ENCODE measurements at places on chromosomes 1 and 21.

- peak; percentile 94 for DNase-seq
Measured at GRCh38 chr1:198157241-198157846, 546 bp downstream of the NEK7 start.

DNA sequence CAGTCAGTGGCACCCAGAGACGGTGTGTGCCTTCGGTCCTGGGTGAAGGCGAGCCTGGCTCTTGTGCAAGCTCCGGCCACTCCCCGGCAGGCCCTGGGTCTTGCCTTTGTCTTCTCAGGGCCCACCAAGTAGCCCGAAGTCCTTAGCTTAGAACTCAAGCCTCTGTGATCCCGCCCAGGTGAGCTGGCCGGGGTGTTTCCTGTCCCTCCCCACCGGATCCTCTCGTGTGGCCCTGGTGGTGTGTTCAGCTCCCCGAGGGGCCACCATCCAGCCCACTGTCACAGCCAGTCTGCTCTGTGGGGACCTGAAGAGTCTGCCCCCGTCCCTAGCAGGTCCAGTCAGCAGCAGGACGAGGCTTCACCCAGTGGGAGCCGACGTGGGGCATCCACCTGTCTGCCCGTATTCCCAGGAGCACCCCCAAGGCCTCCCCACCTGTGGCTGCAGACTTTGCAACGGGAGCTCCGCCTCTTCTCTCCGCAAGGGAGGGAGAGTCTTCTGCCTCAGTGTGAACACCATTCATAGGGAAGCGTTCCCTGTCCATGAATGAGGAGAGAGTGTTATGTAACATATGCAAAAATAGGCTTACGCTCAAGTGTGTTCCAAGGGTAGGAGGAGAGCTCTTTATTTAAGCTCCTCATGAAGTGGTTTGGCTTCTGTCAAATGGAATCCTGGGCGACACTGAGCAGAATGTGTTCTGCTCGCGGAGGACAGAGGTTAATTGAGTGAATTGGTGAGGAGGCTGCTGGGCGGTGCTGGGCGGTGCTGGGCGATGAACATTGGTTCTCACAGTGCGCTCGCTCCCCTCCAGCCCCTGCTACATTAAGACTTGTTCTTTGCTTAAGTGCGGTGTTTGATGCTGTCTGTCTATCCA, 108.9 kb downstream of the CRYAA start:
- no peak for DNase-seq

- DNase-seq, result no peak
Measured at GRCh38 chr1:53348486-53349368, 20.9 kb upstream of the LRP8 start.

DNA sequence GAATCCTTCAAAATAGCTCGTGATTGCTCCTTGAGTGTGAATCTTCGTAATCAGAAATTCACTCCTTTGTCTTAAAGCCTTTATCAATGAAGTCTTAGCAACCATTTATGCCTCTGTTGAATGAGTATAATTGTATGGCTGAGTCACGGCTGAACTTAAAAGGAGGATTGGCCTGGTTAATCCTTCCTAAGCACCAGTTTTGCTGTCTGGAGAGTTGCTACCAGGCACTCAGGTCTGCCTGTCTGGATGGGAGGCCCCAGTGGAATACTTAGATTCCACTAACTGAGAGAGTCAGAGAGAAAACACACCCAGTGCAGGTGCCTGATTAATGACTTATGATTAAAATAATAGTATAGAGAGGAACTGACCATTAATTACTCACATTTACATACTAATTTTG, 7.6 kb upstream of the HHAT start:
- no peak for DNase-seq

Data from fibroblast of skin of right biceps (primary cell).